Progenitor cell of endocrine pancreas (in vitro differentiated cells): ENCODE measurements at places on chromosomes 3 and 15. TPM values are rescaled to one million over a fixed set of nuclear protein-coding genes. Genes with fewer than 3 reads are reported as not detected.

IGSF11 gene
- 2.2 and 2.5 TPM in 2 replicates for total RNA-seq

GPR171 gene
- total RNA-seq = not detected in 2 replicates

WDR53 gene
- 13.1 and 15.2 TPM in 2 replicates for total RNA-seq

ACSBG1 gene
- 0.18 TPM in 1 of 2 replicates, not detected in the other for total RNA-seq

ROPN1 gene
- not detected in 2 replicates for total RNA-seq

SH3GL3 gene
- 1.1 and 1.2 TPM in 2 replicates for total RNA-seq

SPINK8 gene
- total RNA-seq = not detected in 2 replicates

CCDC51 gene
- 11.4 and 13.2 TPM in 2 replicates for total RNA-seq

ARID3B gene
- total RNA-seq = 77.2 and 81.9 TPM in 2 replicates

DNA sequence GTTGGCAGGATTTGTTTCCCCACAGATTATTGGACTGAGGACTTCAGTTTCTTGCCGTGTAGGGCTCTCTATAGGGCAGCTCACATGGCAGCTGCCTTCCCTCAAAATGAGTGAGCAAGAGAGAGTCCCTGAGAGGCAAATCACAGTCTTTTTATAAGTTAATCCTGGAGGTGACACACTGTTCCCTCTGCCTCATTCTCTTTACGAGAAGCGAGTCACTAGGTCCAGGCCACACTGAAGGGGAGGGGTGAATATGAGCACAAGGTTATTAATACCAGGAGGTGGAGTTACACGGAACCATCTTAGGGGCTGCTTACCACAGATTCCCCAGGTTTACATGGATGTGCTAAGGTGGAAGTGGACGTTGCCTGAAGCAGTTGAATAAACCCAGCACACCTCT, 77.0 kb downstream of the LPP start:
- H3K4me3 ChIP-seq = no peak overlapping the region
- H3K27me3 ChIP-seq = no peaks in the 10 kb centered on the region
- H3K36me3 ChIP-seq = peaks cover 17% of the 10 kb centered on the region
- H3K27ac ChIP-seq = peak overlapping the region; percentile 24

DNA sequence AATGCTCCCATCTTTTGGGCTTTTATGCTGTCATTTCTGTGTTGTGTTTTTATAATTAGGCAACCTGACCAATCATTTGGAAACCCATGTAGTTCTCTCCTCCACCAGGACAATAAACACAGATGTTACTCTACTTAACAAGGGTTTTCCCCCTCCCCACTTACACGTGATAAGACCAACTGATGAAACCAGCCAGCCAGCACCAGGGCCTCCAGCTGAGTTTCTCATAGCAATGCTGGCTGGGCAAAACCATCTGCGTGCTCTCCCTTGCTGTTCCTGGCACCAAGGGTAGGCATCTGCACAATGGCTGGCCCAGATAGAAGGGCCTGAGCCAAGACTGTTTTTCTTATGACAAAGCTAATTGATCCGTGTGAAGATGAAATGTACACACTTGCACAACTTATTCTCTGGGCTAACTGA, 310.4 kb downstream of the PLCL2 start:
- peaks cover 2% of the 10 kb centered on the region for H3K4me1 ChIP-seq
- DNase-seq = no peak
- no peak overlapping the region for H3K4me3 ChIP-seq
- no peak overlapping the region for H3K27ac ChIP-seq
- no peaks in the 10 kb centered on the region for H3K27me3 ChIP-seq

DNA sequence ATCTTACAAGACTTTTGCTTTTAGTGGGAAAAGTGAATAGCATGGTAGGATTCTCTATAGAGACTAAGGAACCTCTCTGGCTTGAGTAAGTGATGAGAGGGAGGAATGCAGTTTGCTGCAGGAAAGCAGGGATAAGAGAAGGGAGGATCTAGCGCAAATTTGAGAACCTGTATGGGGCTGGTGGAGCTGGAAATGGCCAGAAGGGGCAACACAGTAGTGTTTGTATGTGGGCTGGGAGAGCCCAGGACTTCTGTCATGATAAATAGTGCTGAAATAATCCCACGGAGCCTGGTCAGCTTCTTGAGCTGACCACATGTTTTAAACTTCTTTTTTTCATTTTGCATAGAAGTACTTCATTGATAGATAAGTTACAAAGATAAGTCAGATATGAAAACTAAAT, 11.2 kb upstream of the SHC4 start:
- H3K27me3 ChIP-seq = no peaks in the 10 kb centered on the region
- DNase-seq = no peak
- H3K27ac ChIP-seq = no peak overlapping the region
- H3K4me1 ChIP-seq = peaks cover 6% of the 10 kb centered on the region
- H3K4me3 ChIP-seq = peak overlapping the region; percentile 58

DNA sequence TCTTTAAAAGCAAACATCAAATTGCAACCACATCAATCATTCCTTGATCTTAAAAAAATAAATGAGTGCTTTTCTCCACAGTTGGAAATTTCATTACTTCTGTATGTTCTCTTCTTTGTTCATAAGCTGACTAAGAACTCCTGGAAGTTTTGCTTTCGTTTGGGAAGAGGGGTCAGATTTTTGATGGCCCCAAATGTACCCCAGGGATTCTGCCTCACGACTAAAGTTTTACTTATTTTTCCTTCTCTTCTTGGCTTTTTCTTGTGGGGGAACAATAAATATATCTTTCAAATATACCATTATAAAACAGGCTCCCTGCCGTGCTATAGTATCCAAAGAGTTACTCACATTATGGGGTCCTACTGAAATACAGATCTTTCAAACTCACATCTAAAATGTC, 215.0 kb upstream of the CDIN1 start:
- H3K4me1 ChIP-seq = peaks cover 10% of the 10 kb centered on the region
- DNase-seq = no peak
- peaks cover 2% of the 10 kb centered on the region for H3K27me3 ChIP-seq
- no peaks in the 10 kb centered on the region for H3K36me3 ChIP-seq

- H3K4me3 ChIP-seq = no peak overlapping the region
- H3K36me3 ChIP-seq = no peaks in the 10 kb centered on the region
- no peak for DNase-seq
- peak overlapping the region; percentile 33 for H3K27ac ChIP-seq
- peaks cover 20% of the 10 kb centered on the region for H3K4me1 ChIP-seq
Measured at GRCh38 chr3:189304465-189305351, 132.9 kb downstream of the TPRG1 start.

- peaks cover 6% of the 10 kb centered on the region for H3K36me3 ChIP-seq
- no peak for DNase-seq
- no peak overlapping the region for H3K4me3 ChIP-seq
- peaks cover 32% of the 10 kb centered on the region for H3K27me3 ChIP-seq
- peaks cover 6% of the 10 kb centered on the region for H3K4me1 ChIP-seq
Measured at GRCh38 chr3:194386648-194387047, 12.4 kb downstream of the GP5 start.

- no peak for DNase-seq
- no peaks in the 10 kb centered on the region for H3K4me1 ChIP-seq
- H3K27ac ChIP-seq = no peak overlapping the region
- H3K4me3 ChIP-seq = no peak overlapping the region
- H3K27me3 ChIP-seq = peaks cover 3% of the 10 kb centered on the region
Measured at GRCh38 chr15:98230975-98231374, 270.5 kb downstream of the ARRDC4 start.

DNA sequence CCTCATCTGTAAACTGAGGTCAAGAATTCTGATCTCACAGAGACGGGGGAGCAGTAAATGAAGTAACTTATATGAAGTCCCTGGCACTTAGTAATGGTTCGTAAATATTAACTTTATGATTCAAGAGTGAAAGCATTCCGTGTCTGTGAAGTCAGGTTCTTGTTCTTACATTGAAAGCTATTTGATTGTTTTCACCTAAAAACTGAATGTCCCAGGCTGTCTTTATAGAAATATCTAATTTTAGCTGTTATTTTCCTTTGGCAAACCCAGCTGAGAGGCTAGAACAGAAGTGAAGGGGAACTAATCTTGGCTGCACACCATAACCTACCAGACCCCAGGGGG, 84.5 kb downstream of the CHSY1 start:
- no peaks in the 10 kb centered on the region for H3K27me3 ChIP-seq
- H3K36me3 ChIP-seq = peaks cover 3% of the 10 kb centered on the region
- no peaks in the 10 kb centered on the region for H3K4me1 ChIP-seq

GRCh38 chr15:98121536-98121935, 161.0 kb downstream of the ARRDC4 start:
- H3K27me3 ChIP-seq = no peaks in the 10 kb centered on the region
- H3K4me3 ChIP-seq = no peak overlapping the region
- no peak for DNase-seq

DNA sequence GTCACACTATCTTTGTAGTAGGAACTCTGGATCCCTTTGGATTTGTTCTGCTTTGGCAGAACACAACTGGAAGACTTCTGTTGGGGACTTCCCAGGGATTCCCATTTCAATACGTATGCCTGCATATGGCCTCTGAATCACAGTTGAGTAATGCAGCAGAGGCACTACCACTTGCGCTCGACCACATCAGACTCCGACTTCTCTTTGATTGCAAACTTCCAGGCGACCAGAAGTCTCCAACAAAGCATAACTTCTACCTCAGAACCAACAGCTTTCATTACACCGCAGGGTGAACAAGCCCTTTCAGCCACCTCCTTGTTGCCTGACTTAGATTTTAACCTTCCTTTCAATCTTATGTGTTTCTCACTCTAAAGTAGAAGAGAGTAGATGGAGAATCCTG, 924.4 kb downstream of the IGSF11 start:
- H3K27me3 ChIP-seq = no peaks in the 10 kb centered on the region
- H3K4me1 ChIP-seq = no peaks in the 10 kb centered on the region
- H3K27ac ChIP-seq = no peak overlapping the region
- H3K4me3 ChIP-seq = no peak overlapping the region
- no peak for DNase-seq
- no peaks in the 10 kb centered on the region for H3K36me3 ChIP-seq

- no peak overlapping the region for H3K4me3 ChIP-seq
- peaks cover 36% of the 10 kb centered on the region for H3K4me1 ChIP-seq
- no peaks in the 10 kb centered on the region for H3K27me3 ChIP-seq
- DNase-seq = no peak
Measured at GRCh38 chr15:67608638-67608959, 66.1 kb downstream of the MAP2K5 start.

DNA sequence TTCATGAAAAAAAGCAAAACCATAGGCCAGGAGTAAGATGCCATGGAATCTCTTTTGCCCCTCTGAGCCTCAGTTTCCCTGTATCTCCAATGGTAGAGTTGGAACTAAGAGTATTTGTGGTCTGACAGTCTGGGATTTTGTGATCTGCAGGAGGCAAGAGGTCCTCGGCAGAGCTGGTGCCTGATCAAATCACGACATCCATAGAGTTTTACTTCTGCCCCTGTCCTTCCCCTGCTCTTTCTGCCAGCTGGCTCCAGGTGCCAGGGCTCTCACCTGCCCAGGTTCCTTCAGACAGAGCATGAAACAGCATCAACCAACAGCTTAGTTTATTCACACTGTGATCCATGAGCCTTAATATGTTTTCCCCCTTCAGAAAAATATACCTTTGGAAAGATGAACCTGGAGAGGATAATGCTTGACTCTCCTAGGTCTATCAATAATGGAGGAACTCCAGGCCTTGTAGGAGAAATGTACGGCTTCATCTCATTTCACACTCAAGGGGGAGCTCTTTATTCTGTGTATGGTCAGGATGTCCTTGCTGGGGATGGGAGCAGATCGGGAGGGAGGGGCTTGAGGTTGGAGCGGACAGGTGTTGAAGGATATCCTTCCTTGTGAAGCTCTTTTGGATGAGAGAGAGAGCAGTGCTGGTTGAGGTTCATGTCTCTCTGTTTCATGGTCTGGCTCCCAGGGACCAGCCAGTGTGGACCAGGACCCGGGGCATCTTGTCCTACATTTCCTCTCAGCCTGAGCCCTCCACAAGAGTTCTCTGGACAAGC, 309.9 kb downstream of the RPLP1 start:
- peaks cover 47% of the 10 kb centered on the region for H3K27me3 ChIP-seq
- no peak overlapping the region for H3K4me3 ChIP-seq
- H3K36me3 ChIP-seq = no peaks in the 10 kb centered on the region
- H3K27ac ChIP-seq = no peak overlapping the region
- no peak for DNase-seq

GRCh38 chr3:16807391-16807790, 77.4 kb upstream of the PLCL2 start:
- no peak overlapping the region for H3K4me3 ChIP-seq
- no peak overlapping the region for H3K27ac ChIP-seq
- H3K27me3 ChIP-seq = peaks cover 4% of the 10 kb centered on the region
- no peaks in the 10 kb centered on the region for H3K36me3 ChIP-seq
- H3K4me1 ChIP-seq = peaks cover 2% of the 10 kb centered on the region

DNA sequence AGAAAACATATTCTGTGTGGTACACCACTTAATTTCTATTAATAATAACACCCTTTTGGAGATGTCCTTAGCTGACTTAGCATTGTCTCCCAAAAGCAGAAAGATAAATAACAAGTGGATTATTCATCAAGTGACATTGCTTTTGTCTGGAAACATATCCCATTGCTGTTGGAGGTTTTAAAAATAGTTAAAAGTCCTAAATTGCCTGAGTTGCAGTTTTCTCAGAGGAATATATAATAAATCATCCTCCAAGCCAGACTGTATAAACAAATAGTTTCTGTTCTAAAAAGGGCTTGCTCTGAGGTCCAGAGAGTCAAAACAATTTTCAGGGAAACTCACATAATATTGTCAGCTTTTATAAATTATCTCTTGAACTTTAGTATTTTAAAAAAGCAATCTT, 60.4 kb upstream of the CD96 start:
- no peak for DNase-seq
- no peak overlapping the region for H3K27ac ChIP-seq
- no peaks in the 10 kb centered on the region for H3K27me3 ChIP-seq
- H3K36me3 ChIP-seq = no peaks in the 10 kb centered on the region

GRCh38 chr3:185713015-185713414, 111.8 kb downstream of the IGF2BP2 start:
- no peaks in the 10 kb centered on the region for H3K27me3 ChIP-seq
- H3K4me3 ChIP-seq = no peak overlapping the region
- DNase-seq = no peak
- peaks cover 56% of the 10 kb centered on the region for H3K4me1 ChIP-seq
- H3K36me3 ChIP-seq = peaks cover 2% of the 10 kb centered on the region
- no peak overlapping the region for H3K27ac ChIP-seq

GRCh38 chr3:128466840-128467541, at the start of gene DNAJB8:
Gene DNAJB8 (minus strand): TSS chr3:128466890. CDS start chr3:128463245, 3,645 bp downstream.
- DNase-seq = no peak
- no peaks in the 10 kb centered on the region for H3K4me1 ChIP-seq
- no peaks in the 10 kb centered on the region for H3K36me3 ChIP-seq

DNA sequence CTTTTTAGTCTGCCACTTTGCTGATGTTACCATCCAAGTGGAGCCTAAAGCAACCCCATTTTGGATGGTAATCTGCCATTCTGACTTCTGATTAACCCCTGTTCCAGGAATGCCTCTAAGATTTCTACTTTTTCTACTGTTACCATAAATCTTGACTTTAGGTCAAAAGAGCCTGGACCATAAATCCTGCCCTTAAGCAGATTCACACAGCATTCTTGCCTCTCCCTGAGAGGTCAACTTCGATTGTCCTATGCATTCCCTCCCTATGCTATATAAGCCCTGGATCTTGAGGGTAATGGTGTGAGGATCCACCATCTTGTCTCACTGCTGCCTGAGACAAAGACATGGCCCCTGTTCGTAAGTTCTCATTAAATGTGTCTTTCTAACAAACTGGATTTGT, 177.3 kb downstream of the GABRB3 start:
- H3K4me3 ChIP-seq = no peak overlapping the region
- no peak overlapping the region for H3K27ac ChIP-seq
- H3K36me3 ChIP-seq = no peaks in the 10 kb centered on the region

GRCh38 chr3:167606836-167607235, 46.9 kb downstream of the WDR49 start:
- no peak for DNase-seq
- H3K4me3 ChIP-seq = no peak overlapping the region
- H3K36me3 ChIP-seq = no peaks in the 10 kb centered on the region
- peaks cover 4% of the 10 kb centered on the region for H3K27me3 ChIP-seq
